ENCODE measurements at places on chromosomes 2 and 18. TPM values are rescaled to one million over a fixed set of nuclear protein-coding genes. Genes with fewer than 3 reads are reported as not detected.

The SESTD1 gene
- total RNA-seq = 25.5 TPM

The OSBPL6 gene
- total RNA-seq = 0.58 TPM

DNA sequence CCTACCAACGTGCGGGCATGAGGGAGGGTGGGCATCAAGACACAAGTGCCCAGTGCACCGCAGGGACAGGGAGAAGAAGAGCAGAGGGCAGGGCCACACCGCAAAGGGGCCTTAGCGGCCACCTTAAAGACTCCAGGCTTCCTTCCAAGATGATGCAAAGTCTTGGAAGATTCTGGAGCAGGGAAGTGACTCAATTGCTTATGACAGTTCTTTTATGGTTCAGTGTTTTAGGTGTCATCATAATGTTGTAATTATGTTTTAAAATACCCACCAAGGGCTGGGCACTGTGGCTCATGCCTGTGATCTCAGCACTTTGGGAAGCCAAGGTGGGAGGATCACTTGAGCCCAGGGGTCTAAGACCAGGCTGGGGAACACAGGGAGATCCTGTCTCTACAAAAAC lies 44.5 kb upstream of the SEMA4C start:
- no peak overlapping the region for H3K27ac ChIP-seq
- no peaks in the 10 kb centered on the region for H3K27me3 ChIP-seq
- H3K4me3 ChIP-seq = no peak overlapping the region
- H3K36me3 ChIP-seq = no peaks in the 10 kb centered on the region
- H3K4me1 ChIP-seq = no peaks in the 10 kb centered on the region

DNA sequence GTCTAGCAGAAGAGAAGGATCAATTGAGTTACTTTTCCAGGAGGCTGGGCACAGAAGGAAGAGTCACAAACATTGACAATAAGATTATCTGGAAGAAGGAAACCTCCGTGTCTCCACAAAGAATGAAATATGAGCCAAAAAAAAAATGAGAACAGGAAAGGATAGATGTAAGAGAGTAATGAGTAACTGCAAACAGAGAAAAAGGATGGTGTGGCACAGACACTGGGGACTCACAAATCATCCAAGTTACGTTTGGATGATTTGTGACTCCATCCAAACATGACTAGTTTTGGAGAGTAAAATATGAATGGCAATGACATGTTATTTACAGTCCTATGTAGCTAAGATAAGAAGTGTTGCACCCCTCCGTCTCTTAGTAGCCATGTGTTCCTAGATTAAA lies 42.8 kb upstream of the MAP2 start:
- DNase-seq = no peak
- H3K27ac ChIP-seq = no peak overlapping the region
- H3K4me3 ChIP-seq = no peak overlapping the region
- no peaks in the 10 kb centered on the region for H3K4me1 ChIP-seq

- no peak for DNase-seq
- H3K36me3 ChIP-seq = no peaks in the 10 kb centered on the region
- no peak overlapping the region for H3K4me3 ChIP-seq
- H3K4me1 ChIP-seq = no peaks in the 10 kb centered on the region
- no peaks in the 10 kb centered on the region for H3K27me3 ChIP-seq
Measured at GRCh38 chr18:37900326-37900725, 334.7 kb upstream of the CELF4 start.

- no peaks in the 10 kb centered on the region for H3K4me1 ChIP-seq
- DNase-seq = no peak
- H3K4me3 ChIP-seq = no peak overlapping the region
- no peak overlapping the region for H3K27ac ChIP-seq
- H3K36me3 ChIP-seq = no peaks in the 10 kb centered on the region
- no peaks in the 10 kb centered on the region for H3K27me3 ChIP-seq
Measured at GRCh38 chr2:234836271-234836670, 115.5 kb upstream of the SH3BP4 start.

GRCh38 chr2:196914867-196915460 lies 11.5 kb downstream of the PGAP1 start:
- peak overlapping the region; percentile 16 for H3K27ac ChIP-seq
- H3K4me1 ChIP-seq = peaks cover 5% of the 10 kb centered on the region
- H3K36me3 ChIP-seq = peaks cover 8% of the 10 kb centered on the region
- H3K4me3 ChIP-seq = no peak overlapping the region

- H3K27me3 ChIP-seq = no peaks in the 10 kb centered on the region
- no peak overlapping the region for H3K4me3 ChIP-seq
- no peaks in the 10 kb centered on the region for H3K36me3 ChIP-seq
- H3K4me1 ChIP-seq = no peaks in the 10 kb centered on the region
- no peak for DNase-seq
Measured at GRCh38 chr2:5433855-5434254, 258.3 kb upstream of the SOX11 start.
